ENCODE measurements at places on chromosomes 7 and 10. TPM values are rescaled to one million over a fixed set of nuclear protein-coding genes. Genes with fewer than 3 reads are reported as not detected.

GRCh38 chr7:137996386-137996851 lies 5.5 kb downstream of the CREB3L2 start:
- no peak for DNase-seq

GRCh38 chr7:131767591-131767990 lies 211.2 kb upstream of the PODXL start:
- DNase-seq, result no peak

DNA sequence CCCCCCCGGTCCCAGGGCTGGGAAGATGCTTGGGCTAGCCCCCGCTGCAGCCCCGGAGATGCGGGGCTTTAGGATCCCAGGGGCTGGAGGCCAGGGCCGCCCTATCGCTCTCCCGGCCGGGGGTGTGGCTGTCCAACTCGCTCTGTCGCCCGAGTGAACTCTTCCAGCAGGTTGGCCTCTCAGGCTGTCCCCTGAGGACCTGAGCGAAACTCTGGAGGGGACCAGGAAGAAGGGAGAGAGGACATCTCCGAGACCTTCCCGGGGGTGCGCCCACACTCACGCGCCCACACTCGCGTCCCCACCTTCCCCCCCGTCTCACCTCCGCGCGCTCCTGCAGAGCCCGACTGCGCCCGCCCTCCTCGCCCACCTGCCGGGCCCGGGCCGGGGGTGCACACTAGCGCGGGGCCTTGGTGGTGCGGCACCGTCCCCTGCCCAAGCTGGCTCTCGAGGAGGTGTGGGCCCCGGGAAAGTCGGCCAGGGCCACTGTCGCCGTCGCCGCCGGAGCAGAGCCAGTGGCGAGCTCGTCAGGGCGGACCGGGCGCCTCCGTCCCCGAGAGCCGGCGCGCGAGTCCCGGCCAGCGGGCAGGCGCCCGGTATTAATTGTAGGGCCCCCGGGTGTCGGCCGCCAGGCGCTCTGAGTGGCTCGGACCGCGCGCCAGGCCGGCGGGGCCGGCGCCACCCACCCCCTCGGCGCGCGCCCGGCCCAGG lies 101.7 kb upstream of the SVIL start:
- DNase-seq, result peak; percentile 84

- DNase-seq, result no peak
Observed at GRCh38 chr7:45695249-45695995, 121.3 kb downstream of the ADCY1 start.

DNA sequence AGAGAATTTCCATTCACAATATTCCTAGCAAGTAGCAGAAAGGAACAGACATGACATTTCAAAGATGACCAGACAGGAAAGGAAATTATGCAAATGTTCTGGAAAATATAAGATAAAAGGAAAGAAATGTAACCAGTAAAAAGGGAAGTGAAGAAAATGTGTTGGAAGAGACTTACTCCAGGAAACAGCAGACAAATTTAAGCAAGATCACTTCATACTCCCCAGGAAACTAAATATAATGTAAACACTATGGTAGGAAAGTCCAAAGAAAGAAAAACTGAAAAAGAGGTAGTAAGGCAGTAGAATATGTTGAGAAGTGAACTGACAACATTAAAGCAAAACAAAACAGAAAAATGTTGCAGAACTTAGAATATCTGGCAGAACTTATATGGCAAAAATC lies 6.4 kb upstream of the ST8SIA6 start:
- no peak for DNase-seq

- DNase-seq, result no peak
Observed at GRCh38 chr10:113431398-113432160, 121.3 kb upstream of the HABP2 start.

DNA sequence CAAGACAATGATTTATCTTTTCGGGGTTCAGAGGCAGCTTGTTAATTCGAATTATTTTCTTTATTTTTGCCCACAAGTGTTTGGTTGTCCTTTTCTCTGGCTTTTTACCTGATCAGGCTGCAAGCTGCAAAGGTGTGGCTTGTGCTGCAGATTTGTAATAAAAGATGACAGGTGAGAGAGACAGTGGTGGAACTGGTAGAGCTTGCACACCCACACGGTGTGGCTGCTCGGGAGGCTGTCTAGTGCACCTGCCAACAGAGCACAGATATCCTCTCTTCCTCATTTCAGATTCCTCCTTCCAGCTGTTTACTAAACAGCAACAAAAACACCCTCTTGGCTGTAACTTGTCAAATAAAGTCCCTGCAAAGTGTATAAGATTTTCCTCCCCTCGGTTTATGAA lies 9.2 kb downstream of the GJD4 start:
- no peak for DNase-seq

The ELN gene
- 1.1 TPM for total RNA-seq

The ALKBH4 gene
- total RNA-seq, result 50.7 TPM

The OGA gene
- 275 TPM for total RNA-seq

The AKR1C4 gene
- total RNA-seq, result not detected
